ENCODE measurements at places on chromosomes 6 and 20.

DNA sequence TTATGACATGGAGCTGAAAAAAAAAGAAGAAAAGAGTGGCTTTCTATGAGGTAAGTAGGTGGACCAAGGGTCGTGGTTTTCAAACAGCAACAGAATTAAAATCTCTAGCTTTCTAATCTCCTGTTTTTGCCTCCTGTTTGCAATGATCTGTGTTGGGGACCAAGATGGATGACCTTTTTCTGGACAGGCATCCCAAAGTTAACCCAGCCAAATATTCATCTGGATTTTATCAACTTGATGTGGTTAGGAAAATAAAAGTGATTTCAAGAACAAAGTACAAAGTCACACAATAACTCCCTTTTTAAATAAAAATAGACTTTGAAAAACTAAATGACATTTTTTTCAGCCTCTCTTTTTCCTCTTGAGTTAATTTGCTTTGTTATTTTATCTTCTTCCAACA, 282.1 kb upstream of the PRDM1 start:
- DNase-seq, result no peak

DNA sequence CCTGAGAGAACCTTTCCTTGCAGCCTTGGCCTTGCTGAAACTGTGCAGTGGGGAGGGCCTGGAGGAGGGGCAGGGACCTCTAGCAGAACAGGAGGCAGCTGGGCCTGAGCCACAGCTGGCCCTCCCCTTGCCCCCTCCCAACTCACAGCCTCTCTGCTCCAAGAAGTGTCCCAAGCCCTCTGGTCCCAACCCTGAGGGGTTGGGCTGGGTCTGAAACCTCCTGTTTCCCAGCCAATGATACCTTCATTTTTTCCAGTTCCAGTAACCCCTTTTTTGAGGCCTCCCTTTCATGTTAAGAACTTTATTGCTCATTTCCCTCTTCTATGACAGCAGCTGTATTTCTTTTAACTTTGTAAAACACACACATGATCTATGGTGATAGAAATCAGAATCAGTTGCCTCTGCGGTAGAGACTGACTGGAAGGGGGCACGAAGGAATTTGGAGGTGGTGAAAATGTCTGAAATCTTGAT, 17.9 kb upstream of the ARMC12 start:
- no peak for DNase-seq

DNA sequence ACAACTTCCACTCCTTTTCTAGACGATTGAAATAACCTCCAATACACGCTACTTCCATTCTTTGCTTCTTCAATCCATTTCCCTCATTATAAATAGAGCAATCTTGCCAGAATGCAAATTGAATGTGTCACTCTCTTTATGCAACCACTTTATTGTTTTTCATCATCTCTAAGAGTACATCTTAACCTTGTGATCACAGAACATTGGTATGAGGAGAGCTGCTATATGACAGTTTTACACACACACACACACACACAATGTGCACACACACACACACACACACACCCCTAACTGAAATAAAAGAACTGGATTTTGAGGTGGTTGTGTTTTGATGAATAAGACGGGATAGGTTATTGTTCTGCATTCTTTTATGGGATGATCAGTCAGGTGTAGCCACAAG, 187.0 kb downstream of the HDGFL1 start:
- DNase-seq, result no peak

DNA sequence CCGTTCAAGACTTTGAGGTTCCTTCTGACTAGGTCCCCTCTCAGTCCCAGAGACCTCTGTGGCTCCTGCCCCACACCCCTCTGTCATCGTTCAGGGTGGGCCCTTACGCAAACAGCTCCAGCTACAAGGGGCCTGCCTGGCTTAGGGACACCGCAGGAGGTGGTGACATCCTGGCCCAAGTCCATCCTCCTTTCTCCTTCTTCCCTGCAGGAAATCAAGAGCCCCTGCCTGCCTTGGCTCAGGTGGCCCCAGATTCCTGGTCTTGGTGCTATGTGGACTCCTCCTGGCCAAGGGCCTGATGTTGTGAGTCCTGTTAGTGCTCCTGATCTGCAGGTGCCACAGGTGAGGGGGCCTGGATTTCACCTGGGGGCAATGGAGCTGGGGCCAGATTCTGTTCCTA, 8.1 kb downstream of the TREML4 start:
- no peak for DNase-seq

DNA sequence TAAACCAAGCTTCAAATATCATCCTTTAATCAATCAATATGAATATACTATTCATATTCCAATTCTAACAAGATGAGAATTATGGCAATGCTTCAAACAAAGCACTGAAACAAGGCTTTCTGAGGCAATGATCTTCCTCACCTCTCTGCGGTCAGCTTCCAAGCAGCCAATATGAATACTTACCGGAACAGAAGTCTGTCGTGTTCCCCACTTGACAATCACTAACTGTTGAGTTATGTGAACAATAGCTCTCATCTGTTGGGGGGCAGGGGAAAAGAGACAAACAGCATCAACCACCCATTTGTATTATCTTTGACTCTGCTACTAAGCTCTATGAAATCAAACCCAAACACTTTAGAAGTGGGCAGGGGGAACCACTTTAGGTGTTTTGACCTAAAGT, 4.5 kb downstream of the CD164 start:
- DNase-seq, result no peak

DNA sequence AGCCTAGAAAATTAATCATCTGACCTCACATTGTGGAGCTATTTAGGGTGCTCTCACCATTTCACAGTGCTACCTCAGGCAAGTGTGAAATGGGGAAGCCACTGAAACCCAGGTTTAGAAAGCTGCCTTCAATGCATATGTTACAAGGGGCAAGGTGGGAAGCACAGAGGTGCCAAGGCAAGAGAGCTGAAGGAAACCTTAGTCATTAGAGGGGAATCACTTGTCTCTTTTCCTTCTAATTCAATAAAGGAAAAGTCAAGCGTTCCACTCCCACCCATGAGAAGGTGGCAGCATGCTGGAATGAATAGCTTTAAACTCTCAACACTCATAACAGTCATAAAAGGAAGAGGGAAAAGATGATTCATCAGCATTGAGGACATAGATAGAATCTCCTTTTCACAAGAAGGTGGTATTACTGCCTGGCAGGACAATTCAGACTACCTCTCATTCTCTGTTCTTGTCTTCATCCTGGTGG, 251.9 kb upstream of the IRAK1BP1 start:
- no peak for DNase-seq

- no peak for DNase-seq
These were observed 31.4 kb upstream of the ID1 start for GRCh38 chr20:31573555-31574321.

GRCh38 chr6:113871975-113872374, 14.8 kb downstream of the MARCKS start:
- DNase-seq, result no peak
